ENCODE measurements at places on chromosomes 12 and 14.

DNA sequence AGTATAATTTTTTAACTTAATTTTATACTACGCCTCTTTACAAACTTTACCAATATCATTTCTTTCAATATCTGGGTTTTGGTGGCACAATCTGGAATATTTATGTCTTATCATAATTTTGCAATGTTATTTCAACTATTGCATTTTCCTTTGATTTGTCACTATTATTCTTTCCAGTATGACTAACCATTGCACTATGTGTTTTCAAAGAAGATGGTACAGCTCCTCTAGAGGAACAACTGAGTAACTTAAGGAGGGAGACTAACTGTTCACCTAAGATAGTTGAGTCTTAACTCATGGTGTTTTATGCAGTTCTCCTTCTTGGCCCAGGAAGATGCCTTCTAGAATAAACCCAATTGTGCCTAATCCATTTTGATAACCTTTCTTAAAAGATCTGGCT lies 60.5 kb upstream of the KIF21A start:
- DNase-seq: no peak

DNA sequence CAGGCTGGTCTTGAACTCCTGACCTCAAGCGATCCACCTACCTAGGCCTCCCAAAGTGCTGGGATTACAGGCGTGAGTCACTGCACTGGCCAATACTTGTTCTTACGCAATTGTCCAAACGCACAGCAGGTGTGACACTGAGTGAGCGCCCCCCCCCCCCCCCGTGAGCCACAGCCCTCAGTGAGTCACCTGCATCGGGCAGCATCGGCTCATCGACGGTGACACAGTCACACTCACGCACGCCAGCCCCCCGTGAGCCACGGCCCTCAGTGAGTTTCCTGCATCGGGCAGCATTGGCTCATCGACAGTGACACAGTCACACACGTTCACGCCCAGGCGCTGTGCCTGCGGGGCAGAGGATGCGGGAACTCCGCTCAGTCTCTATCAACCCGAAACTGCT lies 42.5 kb downstream of the GALNT9 start:
- DNase-seq: no peak

DNA sequence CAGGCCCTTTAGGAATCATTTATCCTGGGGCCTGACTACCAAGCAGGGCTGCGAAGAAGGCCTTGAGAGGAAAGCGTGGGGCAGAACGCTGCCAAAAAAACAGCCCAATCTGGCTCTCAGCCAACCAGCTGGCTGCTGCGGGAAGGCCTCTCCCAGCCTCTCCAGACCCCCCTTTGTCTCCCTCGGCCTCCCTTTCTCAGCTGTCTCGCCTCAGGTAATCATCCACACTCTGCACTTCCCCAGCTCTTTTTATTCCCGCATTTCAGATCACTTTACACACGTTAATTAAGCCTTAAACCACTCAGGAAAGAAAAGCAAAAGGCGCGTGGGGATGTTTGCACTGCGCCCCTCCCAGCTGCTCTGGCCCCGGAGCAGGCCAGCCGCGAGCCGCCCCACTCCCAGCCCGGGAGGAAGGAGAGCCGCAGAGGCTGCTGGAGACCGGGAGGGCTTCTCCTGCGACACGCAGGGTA lies 208.2 kb upstream of the FOXN3 start:
- DNase-seq: no peak

GRCh38 chr12:116657921-116658495 lies 79.9 kb downstream of the SPRING1 start:
- no peak for DNase-seq

- peak; percentile 70 for DNase-seq
These were observed 74.2 kb downstream of the GNS start for GRCh38 chr12:64685050-64685449.

- peak; percentile 77 for DNase-seq
These were observed 110.7 kb downstream of the BTG1 start for GRCh38 chr12:92034858-92035401.

DNA sequence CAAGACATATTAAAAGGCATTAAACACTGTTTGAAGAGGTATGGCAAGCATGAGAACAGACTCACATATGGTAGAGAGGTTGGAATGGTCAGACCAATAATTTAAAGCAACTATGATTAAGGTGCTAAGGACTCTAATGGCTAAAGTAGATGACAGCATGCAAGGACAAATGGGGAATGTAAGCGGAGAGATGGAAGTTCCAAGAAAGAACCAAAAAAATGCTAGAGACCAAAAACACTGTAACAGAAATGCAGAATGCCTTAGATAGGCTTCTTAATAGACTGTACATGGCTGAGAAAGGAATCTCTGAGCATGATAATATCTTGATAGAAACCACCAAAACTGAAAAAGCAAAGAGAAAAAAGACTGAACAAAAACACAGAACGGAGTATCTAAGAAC lies 77.4 kb downstream of the RIN3 start:
- no peak for DNase-seq

DNA sequence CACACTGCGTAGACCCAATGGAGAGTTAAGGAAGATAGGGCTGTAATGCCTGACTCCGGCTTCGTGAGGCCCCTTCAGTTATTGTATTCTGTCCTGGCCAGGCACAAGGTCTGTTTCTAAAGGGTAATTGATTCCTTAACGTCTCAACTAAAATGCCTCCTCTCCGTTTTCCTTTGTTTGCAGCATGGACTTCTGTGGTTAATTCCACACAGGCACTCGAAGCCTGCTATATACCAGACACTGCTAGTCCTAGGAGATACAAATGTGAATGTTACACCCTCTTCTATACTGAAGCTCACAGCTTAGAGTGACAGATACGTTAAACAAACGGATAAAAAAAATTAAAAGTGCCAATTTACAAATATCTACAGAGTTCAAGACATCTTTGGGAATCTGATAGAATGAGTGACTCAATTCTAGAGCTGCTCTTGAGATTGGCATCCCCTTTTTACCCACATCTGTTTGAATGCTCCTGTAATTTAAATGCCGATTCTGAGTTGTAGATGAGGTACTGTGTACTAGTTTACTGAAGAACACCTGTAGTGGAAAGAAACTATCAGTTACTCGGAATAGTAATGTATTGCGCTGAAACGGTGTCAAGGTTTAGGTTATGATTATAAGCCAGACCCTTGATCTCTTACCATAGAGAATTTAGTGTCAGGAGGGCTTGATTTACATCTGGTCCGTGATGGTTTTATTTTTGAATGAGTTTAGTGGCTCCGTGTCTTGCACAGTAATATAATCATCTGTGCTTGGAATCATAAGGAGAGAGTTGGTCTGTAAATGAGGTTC lies 784 bp downstream of the PSMA6 start:
- DNase-seq: no peak

GRCh38 chr14:80988735-80989429 lies 33.5 kb downstream of the TSHR start:
- DNase-seq: no peak

GRCh38 chr12:26188641-26189040 lies 6.7 kb upstream of the SSPN start:
- no peak for DNase-seq

DNA sequence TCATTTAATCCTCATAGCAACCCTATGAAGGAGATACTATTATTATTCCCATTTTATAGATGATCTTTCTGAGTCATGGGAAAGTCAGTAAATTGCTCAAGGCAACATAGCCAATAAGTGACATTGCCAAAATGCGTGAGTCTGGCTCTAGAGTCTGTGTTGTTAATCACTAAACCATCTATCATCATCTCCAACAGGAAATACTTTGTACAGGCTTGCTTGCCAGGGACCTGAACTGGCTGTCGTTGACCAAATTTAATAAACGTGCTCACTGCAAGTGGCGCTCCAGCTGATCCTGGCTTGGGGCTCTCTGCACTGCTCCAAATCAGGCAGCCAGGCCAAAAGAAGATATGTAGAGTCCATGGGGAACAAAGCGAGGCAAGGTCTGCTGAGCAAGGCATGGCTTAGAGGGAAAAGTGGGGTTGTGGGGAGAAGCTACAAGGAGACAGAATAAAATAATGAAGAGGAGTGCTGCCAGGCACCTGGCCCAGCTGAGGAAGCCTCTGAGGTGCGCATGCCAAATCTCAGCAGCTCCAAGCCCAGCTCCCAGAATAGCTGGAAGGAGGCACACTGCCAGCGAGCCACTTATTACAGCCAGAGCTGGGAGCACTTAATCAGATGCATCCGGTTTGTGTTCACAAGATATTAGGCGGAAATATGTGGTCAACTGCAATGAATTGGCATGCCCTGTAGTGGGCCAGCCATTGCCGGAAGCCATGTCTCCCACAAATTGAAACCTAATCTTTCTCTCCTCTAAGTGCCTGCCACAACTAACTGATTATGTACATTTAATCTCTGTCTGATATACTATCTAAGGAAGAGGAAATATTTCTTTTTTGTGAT lies 43.3 kb upstream of the PTPRO start:
- no peak for DNase-seq

DNA sequence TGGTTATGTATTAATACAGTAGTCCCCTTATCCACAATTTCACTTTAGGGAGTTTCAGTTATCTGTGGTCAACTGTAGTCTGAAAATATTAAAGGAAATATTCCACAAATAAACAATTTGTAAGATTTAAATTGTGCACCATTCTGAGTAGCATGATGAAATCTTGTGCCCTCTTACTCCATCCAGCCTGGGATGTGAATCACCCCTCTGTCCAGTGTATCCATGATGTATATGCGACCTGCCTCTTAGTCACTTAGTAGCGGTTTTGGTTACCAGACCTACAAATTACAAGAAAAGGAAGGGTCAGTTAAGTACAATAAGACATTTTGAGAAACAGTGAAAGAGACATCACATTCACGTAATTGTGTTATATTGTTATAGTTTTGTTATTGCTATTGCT lies 39.9 kb upstream of the MDGA2 start:
- DNase-seq: no peak

DNA sequence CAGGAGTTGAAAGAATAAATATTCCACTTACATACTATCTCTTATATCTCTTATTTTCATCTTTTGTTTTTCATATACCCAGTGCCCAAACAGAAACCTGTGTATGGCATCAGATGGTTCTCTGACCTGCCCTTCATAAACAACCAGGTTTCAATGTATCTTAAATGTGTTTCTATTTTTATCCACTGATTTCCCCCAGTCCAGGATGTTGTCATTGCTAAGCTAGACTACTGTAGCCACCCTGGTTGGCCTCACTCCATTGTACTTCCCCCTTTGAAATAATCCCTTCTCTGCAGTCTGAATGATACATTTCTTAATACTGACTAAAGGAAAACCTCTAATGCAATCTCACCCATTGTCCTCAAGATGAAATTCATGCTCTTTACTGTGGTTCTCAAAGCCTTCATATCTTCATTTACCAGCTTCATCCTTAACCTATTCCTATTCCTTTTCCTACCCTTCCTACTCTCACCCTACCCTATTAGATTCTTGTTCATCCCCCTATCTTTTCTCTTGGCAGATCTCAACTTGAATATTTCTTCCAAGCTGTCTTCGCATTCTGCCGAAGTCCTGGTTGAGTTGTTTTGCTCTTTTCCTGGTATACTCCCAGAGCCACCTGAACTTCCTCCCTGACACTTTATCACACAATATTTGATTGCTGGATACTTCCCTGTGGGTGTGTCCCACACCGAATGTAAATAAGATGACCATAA lies 312.4 kb downstream of the FOXG1 start:
- no peak for DNase-seq

DNA sequence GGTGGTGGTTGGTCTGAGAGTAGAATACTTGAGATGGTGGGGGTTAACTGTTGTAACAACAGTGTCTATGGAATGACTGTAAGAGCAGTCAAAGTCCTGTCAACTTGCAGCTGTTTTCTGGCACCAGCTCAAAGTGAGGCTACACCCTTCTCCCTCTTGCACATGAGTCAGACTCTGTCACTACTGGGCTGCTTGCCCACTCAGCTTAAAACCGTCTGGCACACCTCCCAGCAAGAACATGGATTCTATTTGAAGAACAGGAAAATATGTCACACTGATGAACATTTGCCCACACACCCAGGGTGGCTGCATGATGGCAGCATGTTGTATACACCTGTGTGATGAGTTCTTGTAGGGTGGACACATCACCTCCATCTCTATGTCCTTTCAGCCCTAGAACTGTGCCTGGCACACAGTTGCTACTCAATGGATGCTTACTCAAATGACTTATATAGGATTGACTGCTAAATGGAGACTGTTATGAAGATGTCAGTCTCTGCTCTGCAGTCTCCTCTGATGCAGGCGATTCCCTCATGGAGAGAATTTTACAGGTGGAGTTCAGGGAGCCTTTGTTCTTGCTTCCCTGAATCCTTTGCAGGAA lies 19.3 kb upstream of the SERPINA6 start:
- peak; percentile 70 for DNase-seq

DNA sequence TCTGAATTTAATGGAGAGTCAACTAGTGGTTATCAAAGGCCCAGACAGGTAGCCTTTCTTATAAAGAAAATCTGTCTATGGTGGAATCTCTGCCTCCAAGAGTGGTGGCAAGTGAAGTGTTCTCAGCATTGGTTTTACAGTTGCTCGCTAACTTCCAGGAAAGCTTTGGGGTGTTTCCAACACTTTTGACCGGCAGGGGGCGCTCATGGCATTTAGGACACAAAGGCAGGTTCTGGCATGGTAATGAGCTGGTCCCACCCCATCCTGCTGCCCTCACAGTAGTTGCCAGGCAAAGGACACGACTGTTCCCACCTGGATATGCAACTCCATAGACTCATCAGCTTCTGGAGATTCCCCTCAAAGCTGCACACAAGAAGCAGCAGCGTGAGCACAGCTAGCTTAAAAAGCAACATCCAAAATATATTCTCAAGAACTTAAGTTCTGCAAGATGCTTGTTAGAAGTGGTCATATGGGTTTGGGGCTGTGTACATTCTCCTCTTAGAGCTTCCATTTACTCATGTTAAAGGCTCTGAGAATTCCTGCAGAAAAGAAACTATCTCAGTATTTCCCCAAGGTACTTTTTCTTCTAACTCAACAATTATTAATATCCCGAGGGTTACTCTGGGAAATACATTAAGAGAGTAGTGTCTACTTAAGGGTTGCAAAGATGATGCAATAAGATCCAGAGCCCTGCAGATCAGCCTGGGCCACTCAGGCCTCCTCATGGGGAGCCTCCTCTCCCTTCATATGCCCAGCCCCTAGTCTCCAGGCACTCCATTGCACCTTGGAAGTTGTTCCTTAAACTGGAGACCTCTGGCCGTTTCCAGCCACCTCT lies 14.8 kb downstream of the PROX2 start:
- peak; percentile 97 for DNase-seq

- no peak for DNase-seq
These were observed 20.3 kb downstream of the DNAL1 start for GRCh38 chr14:73665130-73665529.

All from activated effector memory CD4-positive, alpha-beta T cell treated with anti-CD3 and anti-CD28 coated beads, Interleukin-2, amount 50 U/mL, for 16 hours (primary cell).